Left cardiac atrium (tissue), 4 donors: ENCODE measurements at places on chromosomes 16 and 17. TPM values are rescaled to one million over a fixed set of nuclear protein-coding genes. Genes with fewer than 3 reads are reported as not detected.

Gene NDUFB10
- 411 TPM for total RNA-seq

Gene FBXW10B
- total RNA-seq = 0.16 TPM

Gene NHLRC4
- total RNA-seq = 0.10 TPM

Gene CACNB1
- 5.8 TPM for total RNA-seq

Gene RMI2
- 0.60 TPM for total RNA-seq

Gene MYH8
- not detected for total RNA-seq

Gene PYCARD
- 10.8 TPM for total RNA-seq

Gene KRTAP1-5
- not detected for total RNA-seq

Gene SERPINF2
- total RNA-seq = 4.9 TPM

Gene RNF227
- 1.1 TPM for total RNA-seq

Gene CHST6
- 4.6 TPM for total RNA-seq

Gene ITGAX
- 1.7 TPM for total RNA-seq

Gene IGSF6
- 5.8 TPM for total RNA-seq

Gene TEKT1
- not detected for total RNA-seq

Gene TMEM235
- not detected for total RNA-seq

Gene SMPD3
- 2.2 TPM for total RNA-seq

Gene SHMT1
- total RNA-seq = 34.3 TPM

Gene HYDIN
- total RNA-seq = 0.65 TPM

Gene LGALS9B
- total RNA-seq = not detected

Gene SMG6
- total RNA-seq = 22.3 TPM

Gene CDH8
- 0.39 TPM for total RNA-seq

Gene CHST4
- total RNA-seq = not detected

Gene BCL7C
- 20.9 TPM for total RNA-seq

Gene EVPLL
- total RNA-seq = not detected

Gene TNFRSF12A
- total RNA-seq = 72.4 TPM

Gene ABCA3
- 9.6 TPM for total RNA-seq

Gene NACA2
- total RNA-seq = not detected

Gene DHX8
- total RNA-seq = 35.2 TPM

Gene EPOP
- total RNA-seq = 3.9 TPM

Gene ALDH3A1
- total RNA-seq = 0.21 TPM

Gene SPATA2L
- 7.1 TPM for total RNA-seq

Gene CMTM2
- total RNA-seq = not detected

Gene CCL15
- not detected for total RNA-seq

Gene RNF166
- total RNA-seq = 20.1 TPM

Gene TMEM204
- total RNA-seq = 26.7 TPM

Gene DHRS11
- total RNA-seq = 22.2 TPM

Gene KRT39
- total RNA-seq = not detected

Gene P2RX5
- 13.5 TPM for total RNA-seq
